ENCODE measurements at places on chromosomes 12 and 14. TPM values are rescaled to one million over a fixed set of nuclear protein-coding genes. Genes with fewer than 3 reads are reported as not detected.

TPH2 gene
- total RNA-seq, result not detected

DENND5B gene
- 17.6 TPM for total RNA-seq

RNASE12 gene
- total RNA-seq, result not detected

ANKRD33 gene
- not detected for total RNA-seq

GYS2 gene
- not detected for total RNA-seq

OTX2 gene
- not detected for total RNA-seq

POTEM gene
- not detected for total RNA-seq

DNA sequence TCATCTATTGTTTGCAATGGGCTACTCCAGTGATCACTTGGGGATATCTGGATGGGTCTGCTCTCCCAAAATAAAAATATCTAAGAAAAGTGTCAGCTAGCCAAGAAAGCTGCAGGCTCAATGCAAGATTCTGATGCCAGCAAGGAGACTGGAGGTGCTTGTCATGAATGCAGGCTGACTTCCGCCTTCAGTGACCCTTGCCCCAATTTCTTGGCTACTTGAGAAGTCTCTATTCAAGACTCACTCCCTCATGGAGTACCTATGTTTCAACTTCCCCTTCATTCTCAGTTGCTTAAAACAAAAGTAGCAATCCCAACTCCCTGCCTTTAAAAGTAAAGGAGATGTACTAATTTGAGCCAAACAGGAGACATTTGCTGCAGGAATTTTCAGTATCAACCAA, 123.9 kb downstream of the GPR65 start:
- DNase-seq, result peak; percentile 27

DNA sequence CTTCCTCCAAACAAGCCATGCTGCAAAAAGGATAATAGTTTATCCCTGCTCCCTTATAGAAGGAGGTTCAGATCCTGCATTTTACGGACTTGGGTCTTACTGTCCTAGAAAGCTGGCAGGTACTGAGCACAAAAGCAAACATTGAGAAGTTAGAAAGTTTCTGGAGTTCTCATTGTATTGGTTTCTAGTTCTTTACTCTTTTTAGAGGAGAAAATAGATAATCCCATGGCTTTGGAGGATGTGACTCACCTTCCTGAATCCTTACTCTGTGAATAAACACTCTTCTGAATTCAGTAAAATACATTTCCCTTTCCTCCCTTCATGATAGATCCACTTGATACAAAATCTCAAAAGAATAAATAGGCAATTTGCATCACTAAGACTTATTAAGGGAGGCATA, 188.9 kb downstream of the NPAS3 start:
- DNase-seq, result no peak

DNA sequence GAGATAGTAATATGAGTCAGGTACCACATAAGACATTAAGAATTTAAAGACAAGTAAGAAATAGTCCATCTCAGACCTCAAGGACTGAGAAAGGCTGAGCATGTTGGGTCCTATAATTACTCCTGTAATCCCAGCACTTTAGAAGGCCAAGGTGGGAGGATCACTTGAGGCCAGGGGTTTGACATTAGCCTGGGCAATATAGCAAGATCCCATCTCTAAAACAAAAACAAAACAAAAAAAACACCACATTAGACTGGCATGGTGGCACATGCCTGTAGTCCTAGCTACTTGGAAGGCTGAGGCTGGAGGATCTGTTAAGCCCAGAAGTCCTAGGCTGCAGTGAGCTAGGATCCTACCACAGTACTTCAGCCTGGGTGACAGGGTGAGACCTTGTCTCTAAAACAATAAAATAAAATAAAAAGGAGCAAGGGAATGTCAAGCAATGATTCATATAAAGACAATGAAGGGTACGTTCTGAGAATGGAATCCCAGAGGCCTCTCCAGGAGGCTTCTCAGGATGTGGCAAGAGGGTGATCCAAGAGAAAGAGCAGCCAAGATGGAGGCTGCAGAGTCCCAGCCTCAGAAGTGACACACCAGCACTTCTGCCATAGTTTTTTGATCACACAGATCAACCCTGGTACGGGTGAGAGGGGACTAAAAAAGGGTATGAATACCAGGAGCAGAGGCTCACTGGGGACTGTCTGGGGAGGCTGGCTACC, 206.4 kb downstream of the CRADD start:
- no peak for DNase-seq

DNA sequence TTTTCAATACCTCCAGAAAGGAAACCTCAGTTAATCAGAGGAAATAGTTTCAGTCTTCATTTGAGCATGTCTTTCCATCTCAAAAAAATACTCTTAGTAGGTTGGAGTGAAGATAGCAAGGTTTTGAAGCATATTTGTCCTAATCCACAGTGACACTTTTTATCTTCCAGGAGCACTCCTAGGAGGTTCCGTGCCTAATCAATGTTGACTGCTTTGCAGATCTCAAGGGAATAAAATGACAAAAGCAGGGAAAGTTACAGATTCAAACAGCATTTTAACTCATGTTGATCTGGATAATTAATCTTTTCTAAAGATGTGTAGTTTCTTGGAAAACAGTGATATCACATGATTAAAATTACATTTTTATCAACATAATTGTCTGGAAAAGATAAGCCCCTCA, 213.9 kb downstream of the ANO6 start:
- DNase-seq, result no peak

GRCh38 chr12:86241600-86241999, 14.6 kb downstream of the MGAT4C start:
- peak; percentile 63 for DNase-seq

- no peak for DNase-seq
Measured at GRCh38 chr12:69247268-69248018, 8.1 kb downstream of the CPSF6 start.

GRCh38 chr12:85072826-85073225, 36.7 kb downstream of the LRRIQ1 start:
- DNase-seq, result no peak

DNA sequence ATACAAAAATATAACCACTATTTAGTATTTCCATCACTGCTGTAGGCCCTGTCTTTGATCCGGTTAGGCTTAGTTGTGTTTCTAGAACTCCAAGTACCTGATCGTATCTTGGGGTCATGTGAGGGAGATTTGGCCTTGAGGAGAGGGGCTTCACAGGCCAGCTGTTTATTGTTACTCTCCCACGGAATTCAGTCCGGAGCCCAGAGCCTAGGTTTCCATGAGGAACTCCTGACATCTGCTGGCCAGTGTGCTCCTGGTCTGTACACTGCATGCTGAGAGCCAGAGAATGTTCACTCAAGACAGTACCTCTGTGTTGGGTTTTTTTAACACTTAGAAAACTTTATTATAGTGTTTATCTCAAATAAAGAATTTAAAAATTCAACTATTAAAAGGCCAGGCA, 341.0 kb upstream of the TMEM132C start:
- peak; percentile 64 for DNase-seq

- no peak for DNase-seq
Measured at GRCh38 chr12:62426089-62426488, 40.5 kb upstream of the MON2 start.

- DNase-seq, result no peak
Measured at GRCh38 chr12:128783129-128783574, 40.6 kb downstream of the SLC15A4 start.

- DNase-seq, result no peak
Measured at GRCh38 chr14:97777622-97778355, 980.6 kb downstream of the VRK1 start.

- no peak for DNase-seq
Measured at GRCh38 chr14:88904206-88904647, 79.8 kb downstream of the TTC8 start.

DNA sequence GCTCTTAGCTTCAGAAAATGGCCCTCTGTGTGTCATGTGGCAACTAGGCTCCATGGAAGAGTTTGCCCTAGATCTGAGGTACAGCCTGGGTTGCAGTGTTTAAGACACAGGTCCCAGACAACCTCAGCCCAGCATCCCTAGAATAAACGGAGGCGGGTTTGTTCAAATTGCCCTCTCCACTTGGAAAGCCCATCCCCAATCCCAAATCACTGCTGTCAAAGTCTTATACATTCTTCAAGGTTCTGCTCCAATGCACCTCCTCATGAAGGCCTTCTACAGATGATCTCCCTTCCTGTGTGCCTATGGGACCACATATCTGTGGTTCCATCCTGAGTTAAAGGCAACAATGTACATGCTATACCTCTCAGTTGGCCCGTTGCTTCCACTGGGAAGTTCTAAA, 289.8 kb downstream of the DPF3 start:
- no peak for DNase-seq

DNA sequence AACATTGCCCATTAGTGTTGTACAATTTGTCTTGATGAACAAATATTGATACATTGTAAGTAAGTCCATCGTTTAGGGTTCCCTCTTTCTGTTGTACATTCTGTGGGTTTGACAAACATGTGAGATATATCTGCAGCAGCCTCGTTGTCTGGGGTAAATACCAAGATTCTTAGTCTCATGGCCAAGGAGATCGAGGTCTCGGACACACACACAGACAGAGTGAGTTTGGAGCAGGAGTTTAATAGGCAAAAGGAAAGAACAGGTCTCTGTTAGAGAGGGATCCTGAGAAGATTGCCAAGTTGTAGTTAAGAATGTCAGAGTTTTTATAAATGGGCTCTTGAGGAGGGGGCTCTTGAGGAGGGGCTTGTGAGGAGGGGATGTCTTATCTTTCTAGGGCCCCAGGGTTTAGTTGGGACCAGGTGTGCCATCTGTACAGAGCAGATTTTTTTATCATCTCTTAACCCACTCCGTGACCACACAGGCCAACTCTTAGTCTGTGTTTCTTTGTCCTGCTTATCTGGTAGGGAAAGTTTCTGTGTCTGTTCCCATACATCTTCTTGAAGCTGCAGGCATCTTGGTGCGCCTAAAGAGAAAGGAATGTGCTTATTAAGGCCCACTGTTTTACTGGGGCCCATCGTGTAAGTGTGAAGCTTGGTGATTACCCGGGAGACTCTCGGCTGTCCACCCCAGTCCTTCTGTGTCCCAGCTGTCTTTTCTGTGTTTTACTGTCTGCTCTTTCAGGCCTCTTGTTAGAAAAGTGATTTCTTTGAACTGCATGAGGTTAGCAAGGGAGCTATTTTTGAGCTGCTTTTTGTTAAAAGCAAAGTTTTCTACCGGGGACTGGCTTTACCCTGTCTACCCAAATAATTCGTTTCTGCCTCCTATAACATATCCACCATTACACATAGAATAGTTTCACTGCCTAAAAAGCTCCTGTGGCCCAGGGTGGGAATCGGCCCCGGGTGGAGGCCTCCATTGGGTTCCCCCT, 22.4 kb upstream of the CLEC2D start:
- no peak for DNase-seq

All from thyroid gland (tissue), 4 donors.